ENCODE measurements at places on chromosomes 1 and 21. TPM values are rescaled to one million over a fixed set of nuclear protein-coding genes. Genes with fewer than 3 reads are reported as not detected.

Gene CELA3A
- 0.65 TPM for total RNA-seq

Gene KRTAP19-1
- not detected for total RNA-seq

Gene CHIT1
- 0.08 TPM for total RNA-seq

Gene JAK1
- total RNA-seq, result 137 TPM

Gene KRTAP21-2
- not detected for total RNA-seq

Gene TEX38
- not detected for total RNA-seq

Gene FCRL2
- not detected for total RNA-seq

Gene SYPL2
- total RNA-seq, result 150 TPM

Gene MYBPH
- total RNA-seq, result 882 TPM

Gene TRAF3IP3
- total RNA-seq, result 1.8 TPM

Gene ANKRD34A
- 0.42 TPM for total RNA-seq

Measured in psoas muscle (tissue), 8 donors.